ENCODE measurements at places on chromosomes 7 and 10. TPM values are rescaled to one million over a fixed set of nuclear protein-coding genes. Genes with fewer than 3 reads are reported as not detected.

The SLC26A3 gene
- not detected for polyA plus RNA-seq

The AGR3 gene
- polyA plus RNA-seq = not detected

The CCDC126 gene
- 5.0 TPM for polyA plus RNA-seq

The GLI3 gene
- polyA plus RNA-seq = 4.4 TPM

The SPDYE5 gene
- 0.04 TPM for polyA plus RNA-seq

The TEX36 gene
- polyA plus RNA-seq = 0.11 TPM

The VAX1 gene
- polyA plus RNA-seq = 0.23 TPM

The ASB10 gene
- not detected for polyA plus RNA-seq

The FAM241B gene
- 3.4 TPM for polyA plus RNA-seq

The CPA2 gene
- not detected for polyA plus RNA-seq

The ACTR1A gene
- 178 TPM for polyA plus RNA-seq

The ADAP1 gene
- polyA plus RNA-seq = 5.1 TPM

The SFXN3 gene
- 100 TPM for polyA plus RNA-seq

The GLRX3 gene
- 82.2 TPM for polyA plus RNA-seq

The AASS gene
- polyA plus RNA-seq = 7.1 TPM

The AOAH gene
- polyA plus RNA-seq = not detected

The MALRD1 gene
- not detected for polyA plus RNA-seq

The SEMA3C gene
- 64.1 TPM for polyA plus RNA-seq

The GRID1 gene
- 0.20 TPM for polyA plus RNA-seq

The DBNL gene
- 88.1 TPM for polyA plus RNA-seq

The SLC16A9 gene
- 0.05 TPM for polyA plus RNA-seq

The IL6 gene
- 25.7 TPM for polyA plus RNA-seq

The CALML5 gene
- not detected for polyA plus RNA-seq

The STEAP2 gene
- polyA plus RNA-seq = 5.1 TPM

The AOC1 gene
- polyA plus RNA-seq = not detected

The ADCYAP1R1 gene
- 0.02 TPM for polyA plus RNA-seq

The CCL26 gene
- 0.26 TPM for polyA plus RNA-seq

The CLEC5A gene
- not detected for polyA plus RNA-seq

The VKORC1L1 gene
- 21.1 TPM for polyA plus RNA-seq

The ATOH7 gene
- 0.05 TPM for polyA plus RNA-seq

The NPY4R2 gene
- polyA plus RNA-seq = 0.07 TPM

The NUTM2B gene
- polyA plus RNA-seq = 0.43 TPM

The PODXL gene
- 0.34 TPM for polyA plus RNA-seq

The VPS37D gene
- polyA plus RNA-seq = 3.3 TPM

The TMEM176B gene
- not detected for polyA plus RNA-seq

The NPFFR1 gene
- polyA plus RNA-seq = not detected

The LRRC18 gene
- polyA plus RNA-seq = not detected

The CFAP70 gene
- polyA plus RNA-seq = 0.37 TPM

The GPER1 gene
- 2.1 TPM for polyA plus RNA-seq

The RGR gene
- not detected for polyA plus RNA-seq

The PILRA gene
- polyA plus RNA-seq = 0.27 TPM

The RBP4 gene
- polyA plus RNA-seq = 0.22 TPM

The SNCG gene
- 6.3 TPM for polyA plus RNA-seq

The TRIM24 gene
- polyA plus RNA-seq = 5.4 TPM

The DKK1 gene
- 575 TPM for polyA plus RNA-seq

The HOXA11 gene
- 34.0 TPM for polyA plus RNA-seq

The TSPAN12 gene
- not detected for polyA plus RNA-seq

The TAS2R41 gene
- not detected for polyA plus RNA-seq

The LOXL4 gene
- polyA plus RNA-seq = 67.9 TPM

The LRRN3 gene
- 12.7 TPM for polyA plus RNA-seq

The THNSL1 gene
- polyA plus RNA-seq = 0.78 TPM

The BTBD16 gene
- polyA plus RNA-seq = not detected

The MSMB gene
- not detected for polyA plus RNA-seq
